ENCODE measurements at places on chromosomes 5 and 9.
A peak's percentile ranks its signal among the peaks of the same experiment; 100 is the strongest.

DNA sequence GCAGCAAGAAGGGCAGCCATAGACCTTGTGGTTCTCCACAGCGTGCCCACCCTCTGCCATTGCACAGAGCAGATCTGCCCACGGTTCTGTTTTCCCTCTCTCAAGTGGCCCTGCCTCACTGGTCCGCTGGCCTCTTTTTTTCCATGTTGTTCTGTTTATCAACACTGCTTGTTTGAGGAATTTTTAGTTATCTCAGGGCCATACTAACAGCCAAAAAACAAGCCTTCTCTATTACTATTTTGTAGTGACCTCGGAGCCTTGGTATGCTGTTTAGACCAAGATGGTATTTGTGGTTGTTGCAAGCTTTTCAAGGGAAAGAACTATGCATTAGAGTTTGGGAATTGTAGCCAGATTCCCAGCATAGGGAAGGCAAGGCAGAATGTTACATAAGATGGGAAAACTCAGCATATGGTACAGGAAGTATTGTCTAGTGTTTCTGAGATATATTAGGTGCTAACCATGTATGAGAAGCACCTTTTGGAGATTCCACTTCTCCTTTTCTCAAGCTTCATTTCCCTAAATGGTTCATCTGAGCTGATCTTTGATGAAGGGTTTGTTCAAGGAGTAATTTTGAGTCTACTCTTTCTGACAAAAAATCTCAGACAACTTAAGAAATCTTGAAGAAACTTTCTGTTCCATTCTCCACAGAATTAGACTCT, 54.3 kb downstream of the NUP214 start:
- no peak for DNase-seq

GRCh38 chr9:89829346-89829745, 224.5 kb downstream of the GADD45G start:
- DNase-seq: peak; percentile 3

GRCh38 chr5:124071039-124071438, 559.1 kb downstream of the CSNK1G3 start:
- no peak for DNase-seq

DNA sequence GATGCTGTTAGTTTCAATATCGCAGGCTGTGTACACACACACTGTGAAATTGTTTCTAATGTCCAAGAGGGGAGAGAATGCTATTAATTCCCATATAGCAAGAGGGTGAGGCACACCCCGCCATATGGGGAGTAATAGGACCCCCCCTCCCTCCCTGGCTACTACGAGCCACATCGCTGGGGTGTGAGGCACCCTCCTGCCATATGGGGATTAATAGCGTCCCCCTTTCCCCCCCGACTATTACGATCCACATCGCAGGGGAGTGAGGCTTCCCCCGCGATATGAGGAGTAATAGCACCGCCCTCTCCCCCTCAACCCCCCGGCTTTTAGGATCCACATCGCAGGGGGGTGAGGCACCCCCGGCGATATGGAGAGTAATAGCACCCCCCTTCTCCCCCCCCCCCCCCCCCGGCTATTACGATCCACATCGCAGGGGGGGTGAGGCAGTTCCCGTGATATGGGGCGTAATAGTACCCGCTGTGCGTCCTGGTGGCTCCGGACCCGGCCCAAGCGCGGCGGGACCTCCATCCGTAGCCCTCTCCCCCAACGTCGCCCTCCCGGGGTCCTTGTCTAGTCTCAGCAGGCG, 494 bp upstream of the STK32A start:
- DNase-seq: no peak

DNA sequence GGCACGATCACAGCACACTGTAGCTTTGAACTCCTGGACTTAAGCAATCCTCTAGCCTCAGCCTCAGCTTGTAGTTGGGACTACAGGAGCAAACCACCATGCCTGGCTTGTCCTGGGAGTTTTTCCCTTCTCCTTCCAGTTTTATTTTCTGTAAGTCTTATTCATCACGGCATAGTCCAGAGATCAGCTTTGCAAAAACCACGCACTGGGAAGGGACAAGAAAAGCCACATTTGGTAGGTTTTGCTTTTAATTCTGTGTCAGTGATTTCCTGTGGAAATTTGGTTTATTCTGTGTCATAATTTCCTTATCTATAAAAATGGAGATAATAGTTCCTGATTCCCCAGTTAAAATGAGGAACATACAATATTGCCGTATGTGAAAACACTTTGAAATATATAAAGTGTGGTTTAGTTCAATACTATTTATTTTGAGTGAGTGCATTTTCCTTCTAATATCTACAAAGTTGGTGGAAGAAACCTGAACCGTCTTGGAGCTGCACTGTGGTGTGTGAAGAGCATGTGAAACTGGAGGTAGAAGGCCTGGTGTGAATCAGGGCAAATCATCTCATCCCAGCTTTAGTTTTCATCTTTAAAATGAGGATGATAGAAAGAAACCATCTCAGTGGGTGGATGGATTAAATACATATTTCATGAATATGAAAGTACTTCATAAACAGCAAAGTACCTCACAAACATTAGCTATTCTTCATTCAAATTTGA, 92.8 kb upstream of the ELL2 start:
- DNase-seq: no peak

DNA sequence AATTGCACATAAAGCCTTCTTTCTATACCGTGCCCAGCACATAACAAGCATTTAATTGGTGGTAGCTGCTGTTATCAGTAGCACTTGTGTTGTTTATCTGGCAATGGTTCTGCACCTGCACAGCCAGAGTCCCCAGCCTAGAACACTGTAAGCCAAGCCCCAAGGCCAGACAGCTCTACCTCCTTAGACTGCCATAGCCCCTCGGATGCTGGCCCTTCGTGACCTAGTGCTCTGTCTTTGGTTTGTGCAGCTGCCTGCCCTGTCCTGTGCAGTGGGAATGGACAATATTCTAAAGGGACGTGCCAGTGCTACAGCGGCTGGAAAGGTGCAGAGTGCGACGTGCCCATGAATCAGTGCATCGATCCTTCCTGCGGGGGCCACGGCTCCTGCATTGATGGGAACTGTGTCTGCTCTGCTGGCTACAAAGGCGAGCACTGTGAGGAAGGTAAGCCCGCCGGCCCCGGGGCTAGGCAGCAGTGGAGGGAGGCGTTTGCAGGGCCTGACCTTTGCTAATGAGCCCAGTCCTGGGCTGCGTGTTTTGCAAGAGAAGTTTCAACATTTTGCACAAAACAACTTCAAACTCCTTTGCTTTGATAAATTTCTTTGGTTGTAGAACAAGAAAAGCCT, 173.3 kb upstream of the WWC1 start:
- no peak for DNase-seq

- DNase-seq: no peak
These were observed 72.8 kb downstream of the PRRT1B start for GRCh38 chr9:131618071-131618479.

DNA sequence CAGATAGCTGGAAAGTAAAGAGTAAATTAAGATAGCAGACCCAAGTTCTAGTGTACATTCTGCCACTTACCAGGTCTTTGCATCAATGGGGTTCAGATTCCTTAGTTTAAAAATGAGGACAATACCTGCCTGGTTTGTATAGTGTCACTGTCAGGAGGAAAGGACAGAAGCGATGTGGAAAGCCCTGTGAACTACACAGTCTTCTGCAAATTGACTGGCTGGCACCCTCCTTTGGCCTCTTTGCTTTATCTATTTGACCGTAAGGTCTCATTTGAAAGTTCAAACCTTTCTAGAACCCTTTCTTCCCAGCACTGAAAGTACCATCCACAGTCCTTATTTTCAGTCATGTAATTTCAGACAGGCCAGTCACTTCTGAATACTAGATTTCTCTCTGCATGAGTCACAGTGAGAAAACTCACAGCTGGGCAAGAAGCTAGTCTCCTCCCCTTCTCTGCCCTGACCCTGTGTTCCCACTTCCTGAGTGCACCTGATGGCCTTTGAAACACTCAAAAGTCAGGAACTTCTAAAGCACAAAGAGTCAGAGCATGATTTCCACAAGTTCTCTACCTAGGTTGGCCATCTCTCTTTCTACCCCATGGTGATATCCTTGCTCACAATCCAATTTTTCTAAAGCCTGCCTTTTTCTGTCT, 91.3 kb upstream of the RASEF start:
- no peak for DNase-seq

DNA sequence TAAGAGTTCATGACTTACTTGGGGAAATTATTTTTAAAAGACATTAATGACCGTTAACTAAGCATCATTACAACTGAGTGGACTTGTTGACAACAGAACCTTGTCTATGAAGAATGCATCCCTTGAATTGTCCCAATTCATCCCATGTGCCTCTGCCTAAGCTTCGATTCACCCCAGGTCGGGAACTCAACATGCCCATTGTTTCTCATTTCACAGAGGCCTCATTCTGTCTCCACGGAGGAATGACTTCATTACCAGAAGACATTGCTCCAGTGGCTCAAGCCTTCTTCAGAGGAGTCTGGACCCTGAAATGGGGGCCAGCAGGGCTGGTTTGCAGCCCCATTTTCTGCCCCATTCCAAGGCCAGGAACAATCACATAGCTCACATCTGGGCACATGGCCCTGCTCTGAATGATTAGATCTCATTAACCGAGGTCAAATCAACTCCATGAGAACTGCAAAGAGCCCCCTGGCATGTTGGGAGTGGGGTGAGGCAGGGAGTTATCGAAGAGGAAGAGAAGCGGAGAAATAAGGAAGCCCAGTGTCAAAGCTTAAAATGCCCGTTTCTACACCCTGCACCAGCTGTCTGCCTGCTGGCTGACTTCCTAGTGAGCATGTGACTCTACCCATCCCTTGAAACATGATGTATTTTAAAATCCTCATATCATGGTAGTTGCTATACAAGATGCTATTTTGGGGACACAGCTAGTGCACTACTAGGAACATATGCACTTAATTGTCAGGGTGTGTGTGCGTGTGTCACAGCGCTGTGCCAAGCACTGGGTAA, 137.3 kb downstream of the LHFPL2 start:
- peak; percentile 26 for DNase-seq

DNA sequence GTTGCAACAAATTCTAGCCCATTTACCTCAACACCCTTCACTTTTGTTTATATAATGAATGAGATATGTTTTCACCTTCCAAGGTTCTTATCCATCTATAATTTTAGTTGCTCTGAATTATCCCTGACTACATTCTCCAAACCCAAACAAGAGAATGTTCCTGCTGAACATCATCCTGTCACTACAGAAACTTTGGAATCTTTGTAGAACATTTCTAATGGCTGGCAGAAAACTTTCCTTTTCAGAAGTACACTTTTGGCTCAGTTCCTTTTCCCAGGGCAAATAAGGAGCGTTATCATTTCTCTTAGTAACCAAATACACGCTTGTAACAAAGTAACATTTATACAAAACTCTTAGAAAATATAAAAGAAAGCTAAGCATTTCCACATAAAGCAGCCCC, 860.6 kb upstream of the SEMA6A start:
- no peak for DNase-seq

DNA sequence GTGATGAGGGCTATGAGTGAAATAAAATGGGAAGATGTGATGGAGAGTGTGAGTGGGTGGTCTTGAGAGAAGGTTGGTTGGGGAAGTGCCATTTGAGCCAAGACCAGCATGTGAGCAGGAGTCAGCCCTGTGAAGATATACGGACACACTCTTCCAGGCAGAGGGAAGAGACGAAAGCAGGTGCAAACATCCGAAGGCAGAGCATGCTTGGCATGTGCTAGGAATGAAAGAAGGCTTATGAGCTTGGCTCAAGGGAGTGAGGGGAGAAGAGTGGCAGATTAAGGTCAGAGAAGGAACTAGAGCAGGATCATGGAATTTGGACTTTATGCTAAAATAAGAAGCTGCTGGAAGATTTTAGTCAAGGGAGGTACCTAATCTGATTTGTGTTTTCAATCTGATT, 23.6 kb upstream of the CCDC112 start:
- no peak for DNase-seq

DNA sequence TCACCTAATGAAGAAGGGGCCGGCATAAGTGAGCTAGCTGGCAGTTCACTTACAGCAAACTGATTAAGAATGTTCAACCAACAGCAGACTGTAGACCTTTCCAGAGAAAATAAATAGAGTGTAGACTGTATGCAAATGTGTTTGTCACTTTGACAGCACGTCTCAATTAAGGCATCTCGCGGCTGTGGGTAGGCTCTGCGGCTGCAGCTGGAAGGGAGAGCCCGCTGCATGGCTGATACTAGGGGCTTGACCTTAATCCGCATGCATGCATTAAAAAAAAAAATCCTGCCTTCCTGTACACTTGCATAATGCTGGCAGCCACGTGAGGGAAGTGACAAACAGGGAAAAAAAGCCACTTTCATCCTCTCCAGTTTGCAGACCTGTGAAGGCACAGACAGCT, 82.3 kb downstream of the CRB2 start:
- DNase-seq: no peak

DNA sequence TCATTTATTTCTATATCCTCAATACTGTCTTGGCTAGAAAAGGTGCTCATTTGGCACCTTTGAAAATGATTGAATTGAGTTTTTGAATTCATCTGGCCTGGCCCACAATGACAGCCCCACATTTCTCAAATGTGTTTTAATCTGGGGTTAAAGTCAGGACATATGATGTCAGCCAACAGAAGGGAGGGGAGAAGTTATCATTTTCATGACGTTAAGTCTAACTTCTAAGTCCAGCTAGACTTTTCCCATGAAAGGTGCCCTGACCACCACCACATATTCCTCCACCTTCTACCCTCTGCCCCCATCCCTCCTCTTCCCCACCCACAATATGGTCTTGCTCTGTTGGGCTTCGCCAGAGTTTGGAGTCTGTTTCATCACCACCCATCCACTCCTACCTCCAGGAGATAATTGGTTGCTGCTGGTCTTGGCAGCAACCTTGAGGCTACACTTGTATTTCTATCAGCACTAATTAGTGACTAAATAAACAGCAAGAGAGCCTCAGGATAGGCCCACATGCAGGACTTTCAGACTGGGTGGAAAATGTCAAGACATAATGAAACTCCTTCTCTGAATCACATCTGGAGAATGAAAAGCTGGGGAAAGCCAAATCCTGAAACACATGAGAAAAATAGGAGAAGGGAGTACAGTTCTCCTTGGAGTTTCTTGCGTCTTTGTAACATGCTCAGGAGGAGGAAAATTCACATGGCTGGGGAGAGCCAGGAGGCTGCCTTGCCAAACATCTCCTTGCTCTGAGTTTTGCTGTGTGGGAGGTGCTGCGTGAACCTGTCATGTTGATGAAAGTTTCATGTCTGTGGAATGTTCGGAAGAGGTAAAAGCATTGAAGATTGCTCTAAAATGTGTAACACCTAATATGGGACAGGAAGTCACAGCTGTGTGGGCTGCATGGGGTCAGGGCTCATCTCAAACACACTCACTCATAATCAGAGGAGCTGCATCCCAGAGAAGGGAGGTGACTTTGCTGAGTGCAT, 544.7 kb upstream of the KLF4 start:
- no peak for DNase-seq

DNA sequence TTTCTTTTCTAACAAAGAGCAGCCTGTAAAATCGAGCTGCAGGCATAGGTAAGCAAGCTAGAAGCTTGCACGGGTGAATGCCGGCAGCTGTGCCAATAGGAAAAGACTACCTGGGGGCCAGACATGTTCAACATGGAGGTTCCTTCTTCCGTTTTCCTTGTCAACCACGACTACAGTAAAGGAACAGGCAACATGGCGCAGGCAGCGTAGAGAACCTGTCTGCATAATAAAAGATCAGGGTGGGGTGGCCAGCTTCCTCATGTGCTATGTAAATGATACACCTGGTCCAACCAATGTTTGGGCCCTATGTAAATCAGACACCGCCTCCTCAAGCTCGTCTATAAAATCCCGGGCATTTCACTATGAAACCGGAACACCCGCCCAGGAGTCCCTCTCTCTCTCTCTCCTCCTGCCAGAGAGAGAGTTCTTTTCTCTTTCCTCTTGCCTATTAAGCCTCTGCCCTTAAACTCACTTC, 103.8 kb upstream of the LIFR start:
- DNase-seq: no peak

- DNase-seq: no peak
These were observed 209.8 kb downstream of the TLE1 start for GRCh38 chr9:81479573-81479972.

- no peak for DNase-seq
These were observed 469.6 kb downstream of the GADD45G start for GRCh38 chr9:90074316-90074962.
